Calu3 (cell line): ENCODE measurements at places on chromosomes 2 and 18. TPM values are rescaled to one million over a fixed set of nuclear protein-coding genes. Genes with fewer than 3 reads are reported as not detected.

Gene SYT4
- not detected in 2 replicates for total RNA-seq

DNA sequence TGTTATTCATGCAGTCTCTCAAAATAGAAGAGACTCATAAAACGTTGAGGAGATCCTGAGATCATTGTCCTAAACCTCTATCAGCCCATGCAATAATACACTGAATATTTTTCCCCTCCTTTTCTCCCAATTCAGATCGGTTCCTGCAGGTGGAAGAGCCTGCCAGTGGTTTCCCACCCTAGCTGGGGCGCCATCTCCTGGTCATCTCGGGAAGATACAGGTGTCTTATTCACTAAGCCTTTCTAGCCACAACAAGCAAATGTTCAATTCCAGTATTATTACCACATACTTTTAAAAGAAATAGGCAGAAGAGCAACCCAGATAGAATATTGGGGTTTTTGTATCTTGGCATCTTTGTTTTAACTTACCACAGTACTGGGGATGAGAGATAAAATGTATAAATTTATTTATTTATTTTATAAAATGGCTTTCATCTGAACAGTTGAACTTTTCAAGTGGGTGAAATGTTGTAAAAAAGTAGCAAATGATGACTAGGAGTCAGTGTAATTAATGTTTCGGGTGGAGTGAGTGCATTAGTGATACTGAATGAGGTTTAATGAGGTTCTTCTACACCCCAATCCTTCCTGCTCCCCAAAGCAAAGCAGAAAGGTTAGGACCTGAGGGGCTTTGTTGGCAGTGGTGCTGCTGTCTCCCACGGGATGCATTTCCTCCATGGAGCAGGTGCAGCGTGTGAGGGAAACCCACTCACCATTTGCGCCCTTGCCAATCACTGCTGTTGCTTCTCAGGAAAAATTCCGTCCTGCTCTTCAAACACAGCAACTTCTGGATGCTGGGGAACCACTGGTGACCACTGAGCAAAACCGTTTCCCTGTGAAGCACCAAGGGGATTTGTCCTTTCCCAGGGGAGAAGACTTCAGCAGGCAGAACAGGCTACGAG is 147.1 kb upstream of the FHL2 start:
- DNase-seq: peak; percentile 81

DNA sequence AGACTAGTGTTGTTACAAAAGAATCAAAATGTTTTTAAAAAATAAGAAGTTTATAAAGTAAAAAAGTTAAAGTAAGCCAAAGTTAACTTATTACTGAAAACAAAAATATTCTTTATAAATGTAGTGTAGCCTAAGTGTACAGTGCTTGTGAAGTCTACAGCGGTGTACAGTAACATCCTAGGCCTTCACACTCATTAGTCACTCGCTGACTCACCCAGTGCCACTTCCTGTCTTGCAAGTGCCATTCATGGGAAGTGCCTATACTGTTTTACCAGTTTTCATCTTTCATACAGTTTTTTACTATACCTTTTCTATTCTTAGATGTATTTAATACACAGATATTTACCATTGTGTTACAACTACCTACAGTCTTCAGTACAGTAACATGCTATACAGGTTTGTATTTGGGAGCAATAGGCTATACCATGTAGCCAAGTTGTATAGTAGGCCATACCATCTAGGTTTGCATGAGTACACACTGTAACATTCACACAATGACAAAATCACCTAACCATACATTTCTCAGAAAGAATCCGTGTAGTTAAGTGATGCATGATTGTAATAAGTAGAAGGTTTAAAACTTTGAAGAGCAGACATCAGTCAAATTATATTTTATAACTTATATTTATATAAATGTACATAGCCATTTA is 13.4 kb downstream of the SERPINB7 start:
- DNase-seq: peak; percentile 72

GRCh38 chr2:52995424-52995823 is 772.2 kb upstream of the CHAC2 start:
- no peak for DNase-seq

GRCh38 chr2:234521536-234521935 is 24.7 kb upstream of the ARL4C start:
- no peak for DNase-seq

GRCh38 chr2:33022989-33023727 is 76.4 kb downstream of the LTBP1 start:
- peak; percentile 12 for DNase-seq

Gene KCNE4
- total RNA-seq: not detected in 2 replicates

DNA sequence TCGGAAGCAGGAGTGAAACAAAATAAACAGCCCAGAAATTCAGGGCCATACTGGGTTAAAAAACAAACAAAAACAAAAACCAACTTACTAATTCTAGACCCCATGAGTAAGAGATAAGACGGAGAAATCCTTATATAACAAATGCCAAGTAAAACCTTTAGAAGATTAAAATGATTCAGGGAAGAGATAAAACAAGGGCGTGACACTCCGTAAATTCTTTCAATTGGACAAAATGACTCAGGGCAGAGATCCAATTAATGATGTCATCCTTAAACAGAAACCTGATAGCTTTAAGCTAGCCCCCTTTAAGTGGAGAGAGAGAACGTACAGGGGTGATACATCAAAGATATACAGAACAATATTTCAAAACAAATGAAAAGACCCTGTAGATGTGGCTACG is 317.4 kb downstream of the NBAS start:
- no peak for DNase-seq

DNA sequence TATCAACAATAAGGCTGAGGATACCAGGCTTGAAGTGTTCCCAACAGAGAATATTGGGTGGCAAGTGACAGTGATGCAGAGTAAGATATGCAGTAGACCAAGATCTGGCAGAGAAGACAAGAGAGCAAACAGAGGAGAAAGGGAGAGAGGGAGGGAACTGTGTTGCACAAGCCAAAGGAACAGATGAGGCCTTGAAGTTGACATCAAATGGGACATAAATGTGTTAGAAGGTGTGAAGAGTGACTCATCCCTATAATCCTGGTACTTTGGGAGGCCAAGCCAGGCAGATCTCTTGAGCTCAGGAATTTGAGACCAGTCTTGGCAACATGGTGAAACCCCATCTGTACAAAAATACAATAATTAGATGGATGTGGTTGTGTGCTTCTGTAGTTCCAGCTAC is 342.9 kb downstream of the PARD3B start:
- no peak for DNase-seq

DNA sequence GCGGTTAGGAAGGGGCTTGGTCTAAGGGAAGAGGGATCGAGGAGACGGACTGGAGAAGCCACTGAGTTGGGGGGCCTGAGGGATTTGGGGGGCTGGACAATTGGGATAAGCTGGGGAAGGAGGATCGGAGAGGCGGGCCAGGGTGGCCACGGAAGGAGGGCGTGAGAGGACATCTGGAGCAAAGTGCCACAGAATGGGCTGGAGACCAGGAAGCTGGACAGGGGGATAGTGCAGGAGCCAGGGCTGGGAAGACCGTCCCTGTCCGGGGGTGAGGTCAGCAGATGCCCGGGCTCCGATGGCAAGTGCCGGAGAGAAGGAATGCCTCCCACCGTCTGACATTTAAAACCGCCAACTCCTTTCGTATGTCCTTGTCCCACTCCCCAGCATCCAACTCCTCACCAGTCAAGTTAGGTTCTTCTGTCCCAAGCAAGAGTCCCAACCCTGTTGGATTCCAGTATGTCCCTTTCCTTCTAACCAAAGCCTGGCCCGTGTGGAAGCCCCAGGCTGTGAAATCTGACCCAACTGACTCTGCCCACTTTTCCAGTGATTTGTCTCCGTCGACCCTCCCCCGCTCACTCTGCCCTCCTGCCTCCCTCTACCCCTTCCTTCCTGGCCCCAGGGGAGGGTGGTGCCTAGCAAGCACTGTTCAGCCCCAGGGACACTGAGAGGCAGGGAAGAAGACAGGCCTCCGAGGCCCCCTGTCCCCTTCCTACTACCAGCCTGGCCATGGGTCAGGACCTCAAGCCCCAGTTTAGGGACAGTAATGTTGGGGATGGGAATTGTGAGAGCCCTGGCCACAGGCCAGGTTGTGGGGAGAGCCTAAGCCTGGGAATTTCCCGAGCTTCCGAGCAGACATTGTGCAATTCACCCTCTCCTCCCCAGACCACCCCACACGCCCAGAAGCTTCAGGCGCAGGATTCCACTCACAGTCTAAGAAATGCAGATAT is 31.5 kb upstream of the TMBIM1 start:
- peak; percentile 59 for DNase-seq

- DNase-seq: peak; percentile 71
Measured at GRCh38 chr18:58091099-58091611, 47.1 kb downstream of the NEDD4L start.

GRCh38 chr2:188897096-188897495 is 77.1 kb upstream of the COL3A1 start:
- no peak for DNase-seq

DNA sequence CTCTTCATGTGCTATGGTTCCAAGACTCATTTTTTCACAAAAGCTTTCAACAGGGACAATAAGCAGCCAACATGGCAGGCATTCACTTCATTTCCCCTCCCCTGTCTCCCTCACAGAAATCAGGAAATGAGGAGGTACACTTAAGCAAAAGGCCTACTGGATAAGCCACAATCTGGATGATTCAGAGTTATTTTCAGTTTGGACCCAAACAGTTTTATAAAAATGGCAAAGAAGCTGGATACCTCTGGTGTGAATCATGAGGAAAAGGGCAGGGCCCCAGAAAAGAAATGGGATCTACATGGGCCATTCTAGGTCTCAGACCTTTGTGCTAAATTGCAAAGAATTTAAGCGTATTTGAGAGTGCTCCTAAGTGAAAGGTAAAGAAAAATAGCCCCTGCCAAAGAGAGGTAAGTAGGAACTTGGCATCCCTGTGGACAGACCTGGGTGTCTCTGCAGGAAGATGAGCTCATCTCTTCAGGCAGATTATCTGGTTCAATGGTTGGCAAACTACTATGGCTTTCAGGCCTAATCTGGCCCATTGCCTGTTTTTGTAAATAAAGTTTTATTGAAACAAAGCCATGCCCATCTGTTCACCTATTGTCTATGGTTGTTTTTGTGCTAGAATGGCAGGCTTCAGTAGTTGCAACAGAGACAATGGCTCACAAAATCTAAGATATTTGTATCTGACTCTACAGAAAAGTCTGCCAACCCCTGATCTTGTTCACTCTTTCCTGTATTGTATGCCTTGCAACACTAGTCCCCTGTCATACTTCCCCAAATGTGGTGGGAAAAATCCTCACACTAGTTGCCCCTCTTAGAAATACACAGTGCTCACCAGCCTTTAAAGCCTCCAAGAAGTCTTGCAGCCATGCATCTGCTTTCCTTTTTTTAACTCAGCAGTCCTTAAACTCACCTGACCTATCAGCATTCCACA is 315.0 kb downstream of the ALK start:
- no peak for DNase-seq

DNA sequence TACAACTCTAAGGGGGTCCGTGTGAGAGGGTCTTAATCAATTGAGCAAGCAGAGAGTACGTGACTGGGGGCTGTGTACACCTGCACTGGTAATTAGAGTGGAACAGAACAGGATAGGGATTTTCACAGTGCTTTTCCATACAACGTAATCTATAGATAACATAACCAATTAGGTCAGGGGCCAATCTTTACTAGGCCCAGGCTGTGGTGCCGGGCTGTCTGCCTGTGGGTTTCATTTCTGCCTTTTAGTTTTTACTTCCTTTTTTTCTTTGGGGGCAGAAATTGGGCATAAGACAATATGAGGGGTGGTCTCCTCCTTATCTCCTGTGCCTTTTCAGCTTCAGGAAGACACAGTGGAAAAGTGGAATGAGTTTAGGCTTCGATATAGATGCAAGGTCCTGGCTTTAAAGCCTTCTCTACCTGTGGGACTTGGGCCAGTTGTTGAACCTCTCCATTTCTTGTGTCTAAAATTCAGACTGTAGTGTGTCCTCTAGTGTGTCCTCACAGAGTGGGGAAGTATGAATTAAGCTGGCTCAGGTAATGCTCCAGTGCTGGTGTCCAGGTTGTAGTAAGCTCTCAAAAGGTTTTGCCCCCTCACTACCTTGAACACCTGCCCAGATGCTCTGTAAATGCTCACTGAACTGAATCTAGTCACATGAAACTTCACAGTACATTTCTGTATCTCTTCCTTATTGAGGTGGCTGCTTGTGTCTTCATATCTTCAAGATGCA is 422.8 kb downstream of the SETBP1 start:
- no peak for DNase-seq

Gene TEX44
- not detected in 2 replicates for total RNA-seq

DNA sequence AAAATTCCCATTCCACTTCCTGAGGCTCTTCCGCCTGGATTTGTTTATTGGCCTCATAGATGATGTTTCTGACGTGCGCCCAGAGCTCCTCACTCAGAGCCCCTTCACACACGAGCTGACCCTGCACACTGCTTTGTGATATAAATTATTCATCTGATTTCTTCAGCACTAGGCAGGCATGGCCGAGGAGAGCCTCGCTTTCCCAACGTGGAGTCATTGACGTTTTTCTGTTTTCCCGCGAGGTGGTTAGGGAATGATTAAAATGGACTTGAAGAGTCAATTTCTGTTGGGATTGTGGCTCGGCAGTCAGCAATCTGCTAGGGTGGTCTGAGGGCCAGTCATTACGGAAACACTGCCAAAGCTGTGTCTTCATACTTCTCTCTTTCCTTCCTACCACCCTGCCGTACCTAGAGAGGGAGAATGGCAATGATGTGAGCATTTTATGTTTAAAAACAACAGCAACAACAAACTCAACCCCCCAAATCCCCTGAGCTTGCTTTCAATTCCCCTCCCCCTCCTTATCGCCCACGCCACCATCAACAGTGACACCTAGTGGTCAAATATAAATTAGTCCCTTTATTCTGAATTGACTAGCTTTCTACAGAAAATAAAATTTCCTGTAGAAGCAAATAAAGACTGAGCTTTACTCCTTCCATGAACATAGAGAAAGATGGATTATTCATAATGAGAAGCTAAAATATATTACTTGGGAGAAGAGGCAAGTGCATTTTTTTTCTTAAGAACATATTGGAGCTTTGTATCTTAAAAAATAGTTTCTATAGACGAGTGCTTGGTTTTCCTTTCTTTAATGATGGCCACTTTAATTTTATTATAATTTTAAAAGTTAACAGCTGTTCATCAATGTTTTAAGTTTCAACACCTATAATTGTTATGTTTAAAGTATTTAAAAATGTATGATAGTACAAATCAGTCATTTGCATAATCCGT is 285.1 kb downstream of the MTX2 start:
- DNase-seq: peak; percentile 49

DNA sequence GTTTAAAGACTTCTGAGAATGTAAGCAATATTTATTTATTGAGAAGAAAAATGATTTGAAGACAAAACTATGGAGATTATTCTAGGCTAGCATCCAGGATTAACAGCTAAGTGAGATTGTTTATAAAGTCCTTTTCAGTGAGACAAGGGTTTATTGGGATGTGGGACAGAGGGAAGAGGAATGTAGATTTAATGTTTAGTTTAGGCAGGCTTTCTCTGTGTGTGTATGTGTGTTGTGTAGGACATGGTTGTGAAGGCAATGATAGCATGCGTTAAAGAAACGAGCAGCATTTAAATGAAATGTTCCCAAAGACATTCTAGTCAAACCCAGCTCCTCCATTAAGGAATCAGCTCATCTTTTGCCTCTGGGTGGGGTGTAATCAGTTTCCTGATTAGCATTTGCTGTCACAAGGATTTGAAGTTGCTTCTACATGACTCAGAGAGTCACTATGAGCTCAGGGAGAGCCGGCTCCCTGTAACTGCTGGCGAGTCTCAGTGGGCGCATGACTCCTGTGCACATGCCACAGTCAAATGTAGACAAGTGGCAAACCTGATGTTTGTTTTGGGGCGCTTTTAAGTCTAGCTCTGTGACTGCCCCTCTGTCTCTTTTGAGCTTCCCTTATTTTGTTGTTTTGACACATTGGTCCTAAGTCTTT is 442.2 kb upstream of the CELF4 start:
- no peak for DNase-seq

Gene GAD1
- 11.2 and 11.5 TPM in 2 replicates for total RNA-seq

Gene HRH4
- total RNA-seq: 0.09 TPM in 1 of 2 replicates, not detected in the other

GRCh38 chr2:219706823-219707281 is 79.4 kb downstream of the SLC4A3 start:
- DNase-seq: no peak

Gene PSD4
- total RNA-seq: 58.7 and 64.5 TPM in 2 replicates
